ENCODE measurements at places on chromosomes 6 and 20.

GRCh38 chr6:11752360-11752759 lies 26.2 kb downstream of the ADTRP start:
- no peak for DNase-seq

GRCh38 chr20:46307999-46308257 lies 370 bp downstream of the CDH22 start:
- no peak for DNase-seq

DNA sequence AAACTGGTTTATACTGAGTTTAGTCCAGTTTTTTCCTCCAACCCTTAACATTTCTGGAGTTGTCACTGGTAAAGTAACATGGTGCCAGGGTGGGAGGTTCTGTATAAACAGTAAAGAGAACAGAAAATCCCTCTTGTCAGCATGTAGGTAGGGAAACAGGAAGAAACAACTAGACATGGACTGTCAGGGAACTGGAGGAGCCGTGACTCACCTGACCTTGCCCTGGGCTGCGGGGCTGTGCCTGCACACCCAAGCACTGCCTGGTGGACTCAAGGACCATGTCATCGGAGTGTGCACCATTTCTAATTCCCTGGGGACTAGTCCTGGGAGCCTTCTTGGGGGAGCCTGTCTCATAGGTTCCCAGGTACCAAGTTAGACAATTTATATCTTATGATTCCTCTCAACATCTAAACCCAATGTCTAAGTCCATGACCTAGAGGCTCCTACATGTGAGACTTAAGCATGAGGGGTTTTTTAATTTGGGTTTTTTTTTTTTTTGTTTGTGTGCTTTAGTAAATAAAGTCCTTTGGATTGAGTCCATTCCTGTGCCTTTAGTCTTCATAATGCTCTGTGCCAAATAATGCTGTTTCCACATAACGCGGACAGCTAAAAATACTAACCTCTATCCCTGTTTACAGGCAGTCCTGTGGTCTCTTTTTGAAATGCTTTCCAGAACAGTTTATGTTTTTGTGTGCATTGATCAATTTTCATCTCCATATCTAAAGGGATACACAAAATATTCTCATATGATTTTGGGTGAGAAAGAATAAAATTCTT lies 136.9 kb upstream of the SUPT3H start:
- no peak for DNase-seq

DNA sequence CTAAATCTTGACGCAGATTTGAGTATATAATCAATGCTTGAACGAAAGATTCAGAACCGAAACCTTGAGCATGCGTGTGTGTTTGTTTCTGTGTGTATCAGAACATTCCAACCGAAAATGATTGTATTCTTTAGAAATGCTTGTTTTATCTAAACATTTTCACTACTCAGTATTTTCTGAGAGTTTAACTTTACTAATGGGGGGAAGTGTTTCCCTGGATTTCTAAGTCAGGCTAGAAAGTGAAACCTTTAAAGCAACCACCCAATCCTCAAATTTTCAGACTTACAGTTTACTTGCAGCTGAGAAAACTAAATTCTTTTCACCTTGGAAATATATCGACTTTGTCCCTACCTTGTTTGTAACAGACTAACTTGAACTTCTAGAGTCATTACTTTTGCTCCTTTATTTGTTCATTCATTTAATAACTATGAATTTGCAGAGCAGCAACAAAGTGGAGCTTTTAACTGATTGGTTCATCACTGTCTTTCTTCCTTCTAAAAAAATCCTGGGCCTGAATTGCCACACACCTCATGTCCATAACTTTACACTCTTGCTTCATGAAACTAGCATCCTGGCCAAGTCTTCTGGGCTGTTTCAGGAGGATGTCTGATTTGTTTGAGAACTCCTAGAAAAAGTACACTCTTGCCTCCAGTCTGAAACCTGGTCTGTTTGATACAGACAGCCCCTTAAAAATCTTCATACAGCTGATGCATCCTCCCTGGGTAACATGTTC lies 77.8 kb upstream of the XRN2 start:
- no peak for DNase-seq

DNA sequence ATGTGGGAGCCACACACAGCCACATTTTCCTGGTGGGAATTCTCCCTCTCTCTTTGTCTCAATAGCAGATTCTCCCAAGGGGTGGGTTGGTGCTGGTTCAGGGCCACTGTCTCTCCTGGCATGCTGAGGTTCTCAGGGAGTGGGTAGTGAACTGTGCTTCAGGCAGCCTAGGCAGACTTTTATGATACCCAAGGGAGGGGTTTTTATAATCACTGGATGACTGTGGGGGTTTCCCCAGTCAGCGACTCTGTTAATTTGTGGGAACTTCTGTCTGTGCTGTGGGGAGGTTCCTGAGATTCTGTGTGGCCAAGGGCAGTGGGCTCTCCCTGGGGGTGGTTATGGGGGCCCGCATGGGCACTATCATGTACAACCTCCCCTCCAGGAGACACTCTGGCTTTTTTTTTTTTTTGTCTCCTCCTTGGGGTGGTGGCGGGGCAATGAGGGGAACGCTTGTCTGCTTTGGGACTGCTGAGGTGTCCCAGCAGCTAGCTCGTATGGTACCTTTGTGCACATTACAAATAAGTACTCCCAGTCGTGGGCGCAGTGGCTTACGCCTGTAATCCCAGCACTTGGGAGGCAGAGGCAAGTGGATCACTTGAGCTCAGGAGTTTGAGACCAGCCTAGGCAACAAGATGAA lies 10.0 kb downstream of the PTK7 start:
- no peak for DNase-seq

DNA sequence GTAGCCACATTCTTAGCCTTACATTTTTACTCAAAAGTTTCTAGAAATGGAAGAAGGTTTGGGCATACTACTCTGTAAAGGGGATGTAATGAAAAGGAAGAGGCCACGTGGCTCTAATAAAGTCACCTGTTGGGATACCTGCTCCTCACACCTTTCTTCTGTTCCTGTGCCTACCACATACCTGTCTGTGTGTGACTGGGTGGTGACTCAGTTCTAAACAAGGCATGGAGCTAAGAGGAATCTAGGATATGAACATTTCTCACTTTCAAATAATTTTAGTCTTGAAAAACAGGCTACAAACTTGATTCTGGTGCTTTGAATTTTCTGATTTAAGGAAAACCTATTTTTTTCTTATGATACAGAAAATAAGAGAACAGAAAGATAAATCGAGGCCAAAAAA lies 363.6 kb downstream of the RFPL4B start:
- no peak for DNase-seq

GRCh38 chr20:44700306-44700705 lies 14.9 kb upstream of the CCN5 start:
- no peak for DNase-seq

DNA sequence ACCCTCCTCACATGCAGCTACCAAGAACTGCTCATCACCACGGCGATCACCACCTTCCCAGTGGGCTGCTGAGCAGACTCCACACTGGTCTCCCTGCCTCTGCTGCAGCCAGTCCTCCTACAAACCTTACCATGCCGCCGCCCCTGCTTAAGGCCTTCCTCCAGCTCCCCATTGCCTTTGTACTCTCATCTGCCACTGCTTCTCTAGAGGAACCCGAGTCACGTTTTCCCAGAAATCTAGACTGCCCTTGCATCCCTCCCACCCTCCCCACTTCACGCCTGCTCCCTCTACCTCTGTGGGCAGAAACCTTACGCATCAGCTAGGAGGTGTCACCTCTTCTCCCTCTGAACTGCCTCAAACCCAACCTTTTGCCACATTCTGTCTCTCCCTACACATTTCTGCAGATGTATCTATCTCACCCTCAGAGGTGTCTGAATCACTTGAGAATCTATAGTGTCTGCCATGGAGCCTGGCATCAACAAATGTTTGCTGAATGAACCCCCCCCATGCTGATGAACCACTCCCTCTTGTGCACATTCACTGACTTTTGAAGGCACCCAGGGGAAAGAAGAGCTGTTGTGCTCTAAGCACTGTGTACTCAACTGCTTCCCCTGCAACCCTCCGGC lies 4.3 kb downstream of the E2F1 start:
- DNase-seq, result no peak

- DNase-seq, result no peak
Measured at GRCh38 chr20:51497542-51498467, 44.7 kb downstream of the NFATC2 start.

DNA sequence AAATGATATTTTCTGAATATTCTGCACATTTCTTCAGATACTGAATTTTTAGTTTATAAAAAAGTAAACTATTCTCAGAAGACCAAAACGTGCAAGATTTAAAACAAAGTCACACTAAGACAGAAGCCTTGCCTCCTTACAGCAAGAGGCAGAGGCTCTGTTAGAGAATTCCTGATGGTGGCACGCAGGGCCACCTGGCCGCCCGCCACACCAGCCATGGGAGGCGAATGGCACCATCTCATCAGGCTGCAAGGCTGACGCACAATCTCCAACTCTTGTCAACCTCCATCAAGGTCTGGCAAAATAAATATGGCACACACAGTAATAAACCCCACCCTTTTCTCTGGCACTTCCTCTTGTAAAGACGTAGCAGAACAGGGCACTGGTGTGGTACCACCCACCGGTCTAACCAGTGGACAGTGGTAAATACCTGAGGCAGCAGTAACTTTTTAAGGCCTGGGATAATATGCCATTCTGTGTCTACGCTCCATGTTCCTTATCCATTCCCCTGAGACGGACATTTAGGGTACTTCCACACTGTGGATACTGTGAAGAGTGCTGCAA lies 111.4 kb downstream of the WDR27 start:
- DNase-seq, result no peak

- DNase-seq, result no peak
Measured at GRCh38 chr6:94272327-94272726, 853.0 kb upstream of the EPHA7 start.

- DNase-seq, result no peak
Measured at GRCh38 chr6:28864326-28864923, 59.4 kb downstream of the TRIM27 start.

Data from forelimb muscle (tissue), 1 donor.